ENCODE measurements at places on chromosomes 4 and X.

DNA sequence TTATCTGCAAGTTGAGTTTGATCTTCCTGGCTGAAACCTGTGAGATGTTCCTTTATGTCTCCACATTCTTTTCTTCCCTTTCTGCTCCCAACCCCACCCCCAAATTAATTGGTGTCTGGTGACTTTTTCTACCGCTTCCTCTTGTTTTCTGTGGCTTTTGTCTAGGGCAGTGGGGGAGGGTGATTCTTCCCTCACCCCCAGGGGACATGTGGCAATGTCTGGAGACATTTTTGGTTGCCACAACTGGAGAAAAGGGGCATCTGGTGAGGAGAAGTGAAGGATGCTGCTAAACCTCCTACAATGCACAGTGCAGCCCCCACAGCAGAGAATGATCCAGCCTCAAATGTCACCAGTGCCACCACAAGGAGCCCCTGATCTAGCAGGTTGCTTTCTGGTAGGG lies 152.9 kb downstream of the NHS start:
- no peak for DNase-seq

DNA sequence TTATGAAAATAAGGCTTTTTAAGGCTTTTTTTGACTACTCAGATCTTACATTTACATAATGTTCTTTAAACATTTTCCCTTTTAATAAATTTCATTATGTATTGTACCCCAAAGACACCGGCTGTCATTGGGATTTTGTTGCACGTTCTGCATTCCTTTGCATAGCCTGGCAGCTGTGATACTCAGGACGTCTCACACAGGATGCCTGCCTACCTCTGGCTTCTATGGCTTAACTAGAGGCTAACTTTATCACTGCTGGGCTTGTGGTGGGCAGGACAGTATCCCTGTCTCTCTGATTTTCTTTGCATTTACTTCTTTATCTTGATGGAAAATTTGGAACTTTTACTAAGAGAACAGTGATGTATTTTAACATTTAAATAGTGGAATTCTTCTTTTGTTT lies 147.8 kb downstream of the BMPR1B start:
- DNase-seq: no peak

DNA sequence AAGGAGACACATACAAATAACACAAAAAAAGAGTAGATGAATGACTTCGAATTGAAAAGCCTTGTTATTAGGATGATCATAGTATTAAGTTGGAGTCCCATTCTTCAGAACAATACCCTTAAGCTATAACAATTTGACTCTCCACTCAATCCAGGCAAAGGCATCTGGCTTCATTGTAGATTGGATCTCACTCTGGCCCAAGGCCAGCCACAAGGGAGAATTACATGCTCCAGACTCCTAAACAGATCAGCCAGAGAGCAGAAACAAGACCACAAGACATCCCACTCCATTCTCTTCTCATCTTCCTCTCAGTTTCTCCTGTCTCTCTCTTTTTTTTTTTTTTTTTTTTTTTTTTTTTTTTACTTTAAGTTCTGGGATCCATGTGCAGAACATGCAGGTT lies 213.9 kb downstream of the DHX15 start:
- no peak for DNase-seq

DNA sequence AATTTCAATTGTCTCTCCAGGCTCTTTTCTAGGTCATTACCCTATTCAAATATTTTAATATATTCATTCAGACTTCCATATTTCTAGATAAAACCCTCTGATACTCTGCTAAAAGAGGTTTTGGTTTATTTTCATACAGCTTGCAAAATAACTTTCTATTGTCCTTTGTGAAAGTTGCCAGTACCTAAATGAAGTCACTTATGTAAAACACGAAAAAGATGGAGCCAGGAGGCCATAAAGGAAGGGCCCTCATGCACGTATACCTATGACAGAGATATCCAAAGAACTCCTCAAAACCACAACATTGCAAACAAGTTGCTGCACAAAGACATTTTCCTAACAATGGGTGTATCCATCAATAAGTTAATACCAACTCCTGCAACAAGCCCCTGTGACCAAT lies 25.7 kb upstream of the ELOVL6 start:
- DNase-seq: no peak

GRCh38 chrX:142819461-142819860 lies 206.3 kb upstream of the SPANXN4 start:
- no peak for DNase-seq

DNA sequence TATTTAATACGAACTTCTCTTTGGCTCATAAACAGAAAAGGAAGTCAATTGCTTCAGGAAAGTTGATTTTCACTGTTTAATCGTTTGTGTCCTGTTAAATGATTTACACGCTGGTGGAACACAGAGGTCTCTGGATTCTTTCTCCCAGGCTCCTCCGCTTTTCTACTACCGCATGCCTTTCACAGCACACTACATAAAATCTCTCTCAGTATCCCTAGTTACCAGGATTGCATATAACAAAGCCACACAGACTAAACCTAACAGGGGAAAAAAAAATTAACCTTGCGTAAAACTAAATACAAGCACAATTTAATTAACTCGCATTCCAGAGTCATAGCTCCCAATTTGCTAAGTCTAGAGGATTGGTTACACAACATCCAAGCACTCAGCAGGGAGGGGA lies 133.9 kb downstream of the CORIN start:
- no peak for DNase-seq

- no peak for DNase-seq
These were observed 60.0 kb downstream of the FGF13 start for GRCh38 chrX:138651494-138651893.

- no peak for DNase-seq
These were observed 122.1 kb downstream of the TBL1X start for GRCh38 chrX:9586992-9587392.

- DNase-seq: no peak
These were observed 28.4 kb downstream of the PCGF3 start for GRCh38 chr4:734075-734474.

DNA sequence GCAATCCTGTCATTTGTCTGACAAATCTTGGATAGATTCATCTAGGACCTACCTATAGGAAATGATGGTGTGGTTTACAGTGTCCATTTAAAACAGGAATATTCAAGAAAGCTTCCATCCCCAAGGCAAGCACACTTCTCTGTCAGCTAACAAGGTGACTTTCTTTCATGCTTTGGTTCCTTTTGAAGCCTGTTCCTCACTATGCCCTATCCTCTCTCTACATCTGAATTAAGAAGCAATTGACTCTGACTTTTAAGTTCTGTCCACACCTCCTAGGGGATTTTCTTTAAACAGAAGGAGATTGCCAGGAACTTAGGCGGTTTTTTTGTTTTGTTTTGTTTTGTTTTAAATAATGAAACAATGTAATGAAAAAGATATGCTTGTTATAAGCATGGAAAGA lies 1181.4 kb upstream of the TENM3 start:
- DNase-seq: no peak

GRCh38 chr4:141459020-141459419 lies 177.4 kb upstream of the IL15 start:
- DNase-seq: no peak

DNA sequence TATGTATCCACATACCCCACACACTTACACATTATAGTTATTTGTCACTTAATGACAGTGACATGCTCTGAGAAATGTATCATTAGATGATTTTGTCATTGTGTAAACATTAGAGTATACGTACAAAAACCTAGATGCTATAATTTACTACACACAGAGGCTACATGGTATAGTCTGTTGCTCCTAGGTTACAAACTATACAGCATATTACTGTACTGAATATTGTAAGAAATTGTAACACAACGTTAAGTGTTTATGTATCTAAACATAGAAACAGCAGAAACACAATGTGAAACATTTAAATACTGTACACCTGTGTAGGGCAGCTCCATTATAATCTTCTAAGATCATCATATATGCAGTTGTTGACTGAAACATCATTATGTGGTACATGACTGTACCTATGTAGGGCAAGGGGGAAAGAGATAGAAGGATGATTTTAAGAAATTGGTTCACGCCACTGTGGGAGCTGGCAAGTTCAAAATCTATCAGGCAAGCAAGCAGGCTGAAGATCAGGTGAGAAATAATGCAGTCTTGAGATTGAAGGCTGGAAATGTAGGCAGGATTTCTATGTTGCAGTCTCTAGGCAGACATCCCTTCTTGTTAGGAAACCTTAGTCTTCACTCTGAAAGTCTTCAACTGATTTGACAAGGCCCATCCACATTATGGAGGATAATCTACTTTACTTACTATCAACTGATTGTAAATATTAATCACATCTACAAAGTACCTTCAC lies 78.0 kb upstream of the CPEB2 start:
- DNase-seq: peak; percentile 9

- DNase-seq: no peak
These were observed 7.6 kb downstream of the SLC25A14 start for GRCh38 chrX:130347321-130347720.

GRCh38 chr4:173185847-173186510 lies 17.4 kb downstream of the GALNT7 start:
- no peak for DNase-seq

GRCh38 chrX:30483996-30484395 lies 93.6 kb downstream of the TASL start:
- DNase-seq: no peak

GRCh38 chr4:3613967-3614730 lies 81.9 kb upstream of the LRPAP1 start:
- DNase-seq: no peak

DNA sequence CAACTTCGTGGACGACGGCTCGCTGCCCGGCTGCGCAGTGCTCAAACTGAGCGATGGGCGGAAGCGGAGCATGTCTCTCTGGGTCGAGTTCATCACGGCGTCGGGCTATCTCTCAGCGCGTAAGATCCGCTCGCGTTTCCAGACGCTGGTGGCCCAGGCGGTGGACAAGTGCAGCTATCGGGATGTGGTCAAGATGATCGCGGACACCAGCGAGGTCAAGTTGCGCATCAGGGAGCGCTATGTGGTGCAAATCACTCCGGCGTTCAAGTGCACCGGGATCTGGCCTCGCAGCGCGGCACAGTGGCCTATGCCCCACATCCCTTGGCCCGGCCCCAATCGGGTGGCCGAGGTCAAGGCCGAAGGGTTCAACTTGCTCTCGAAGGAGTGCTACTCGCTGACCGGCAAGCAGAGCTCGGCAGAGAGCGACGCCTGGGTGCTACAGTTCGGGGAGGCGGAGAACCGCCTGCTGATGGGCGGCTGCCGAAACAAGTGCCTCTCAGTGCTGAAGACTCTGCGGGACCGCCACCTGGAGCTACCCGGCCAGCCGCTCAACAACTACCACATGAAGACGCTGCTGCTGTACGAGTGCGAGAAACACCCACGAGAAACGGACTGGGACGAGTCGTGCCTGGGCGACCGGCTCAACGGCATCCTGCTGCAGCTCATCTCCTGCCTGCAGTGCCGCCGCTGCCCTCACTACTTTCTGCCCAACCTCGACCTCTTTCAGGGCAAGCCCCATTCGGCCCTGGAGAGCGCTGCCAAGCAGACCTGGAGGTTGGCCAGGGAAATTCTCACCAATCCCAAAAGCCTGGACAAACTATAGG lies 1.5 kb downstream of the MAB21L2 start:
- DNase-seq: no peak

GRCh38 chr4:183887351-183887750 lies 17.8 kb upstream of the STOX2 start:
- DNase-seq: no peak

DNA sequence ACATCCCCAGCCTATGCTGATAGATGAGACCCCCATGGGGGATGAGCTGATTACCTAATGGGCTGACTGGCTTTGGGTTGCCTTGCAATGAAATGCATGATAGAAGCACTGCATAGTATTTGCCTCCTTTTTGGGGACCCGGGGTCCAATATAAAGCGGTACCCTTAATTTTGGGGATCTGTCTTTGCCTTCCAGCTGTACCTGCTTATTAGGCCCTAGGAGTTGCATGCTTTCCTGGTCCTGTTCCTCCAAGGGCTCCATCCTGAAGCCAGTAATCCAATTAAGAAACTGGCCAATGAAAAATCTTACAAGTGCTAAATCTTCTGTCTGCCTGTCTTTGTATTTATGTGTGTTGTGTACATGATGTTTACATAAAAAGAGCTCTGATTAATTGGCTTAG lies 791.6 kb downstream of the TRIML1 start:
- no peak for DNase-seq

DNA sequence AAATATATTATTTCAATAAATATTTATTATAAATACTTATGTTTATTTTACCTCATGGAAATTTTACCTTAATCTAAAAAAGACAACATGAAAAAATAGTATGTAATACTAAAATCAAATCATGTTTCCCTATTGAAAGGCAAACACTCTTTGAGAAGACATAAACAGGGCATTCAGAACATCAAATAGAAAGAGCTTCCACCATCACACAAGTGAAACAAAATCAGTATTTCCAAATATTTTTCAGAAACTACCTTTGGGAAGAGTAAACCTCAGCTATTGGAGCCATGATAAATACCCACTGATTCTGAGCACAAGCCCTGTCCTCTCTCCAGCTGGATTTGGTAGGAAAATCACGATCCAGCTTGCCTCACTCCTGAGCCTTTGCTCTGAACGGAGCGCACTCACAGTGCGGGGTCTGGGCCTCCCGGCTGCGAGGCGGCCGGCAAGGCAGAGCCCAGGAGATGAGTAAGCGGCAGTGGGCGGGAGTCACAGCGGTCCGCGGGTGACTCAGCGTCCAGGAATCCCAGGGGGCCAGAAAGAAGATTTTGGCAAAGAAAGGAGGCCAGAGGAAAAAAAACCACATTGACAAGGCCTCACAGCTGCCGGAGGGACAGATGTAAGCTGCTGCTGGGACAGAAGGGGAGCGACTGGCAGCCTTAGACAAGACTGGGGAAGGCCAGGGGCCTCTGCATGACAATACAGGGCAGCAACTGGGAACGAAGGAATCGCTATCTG lies 14.7 kb upstream of the ANXA5 start:
- DNase-seq: no peak

DNA sequence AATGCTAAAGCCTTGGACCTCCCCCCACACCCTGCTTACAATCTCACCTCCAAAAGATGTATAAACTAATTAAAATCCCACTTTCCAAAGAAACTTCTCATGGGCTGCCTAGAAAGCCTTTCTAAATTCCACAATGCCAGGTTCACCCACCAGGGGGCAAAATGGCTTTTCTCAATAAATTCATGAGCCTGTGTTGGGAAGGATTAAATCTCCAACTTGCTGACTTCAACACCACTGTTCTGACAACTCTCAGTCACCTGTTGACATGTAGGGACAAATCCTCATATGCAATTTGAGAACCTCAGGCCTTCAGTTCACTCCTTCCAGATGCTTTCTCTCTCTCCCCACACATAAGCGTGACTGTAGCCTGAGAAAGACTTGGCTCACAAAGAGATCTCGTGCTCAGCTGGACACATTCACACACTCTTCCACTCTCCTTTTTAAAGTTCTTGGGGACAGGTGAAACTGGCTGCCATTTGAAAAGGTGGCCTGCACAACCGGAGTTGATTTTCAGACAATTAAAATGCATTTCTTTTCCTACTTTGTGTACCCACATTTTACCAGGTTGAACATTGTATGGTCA lies 88.6 kb upstream of the PRPS2 start:
- no peak for DNase-seq

DNA sequence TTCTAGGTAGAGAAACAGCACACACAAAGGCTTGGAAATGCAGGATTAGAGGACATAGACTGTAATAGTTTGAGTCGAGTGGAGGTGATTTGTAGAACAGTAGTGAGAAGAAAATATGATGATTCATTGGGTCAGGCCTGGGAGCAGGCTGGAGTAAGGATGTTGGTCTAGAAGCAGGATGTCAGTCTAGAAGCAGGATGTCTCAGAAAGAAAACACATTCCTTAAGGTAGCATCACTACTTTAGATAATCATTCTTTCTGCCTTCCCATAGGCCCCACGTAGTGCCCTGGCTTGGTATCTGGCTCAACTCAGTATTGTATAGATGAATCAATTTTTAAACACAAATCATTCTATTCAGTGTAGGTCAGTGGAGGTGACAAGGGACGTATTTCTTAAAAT lies 11.2 kb upstream of the DACH2 start:
- DNase-seq: no peak
